ENCODE measurements at places on chromosomes 5 and 9. TPM values are rescaled to one million over a fixed set of nuclear protein-coding genes. Genes with fewer than 3 reads are reported as not detected.

The SLCO6A1 gene
- total RNA-seq, result not detected

The TMEM232 gene
- total RNA-seq, result 0.31 TPM

The KIF27 gene
- 3.8 TPM for total RNA-seq

The RETREG1 gene
- 19.3 TPM for total RNA-seq

DNA sequence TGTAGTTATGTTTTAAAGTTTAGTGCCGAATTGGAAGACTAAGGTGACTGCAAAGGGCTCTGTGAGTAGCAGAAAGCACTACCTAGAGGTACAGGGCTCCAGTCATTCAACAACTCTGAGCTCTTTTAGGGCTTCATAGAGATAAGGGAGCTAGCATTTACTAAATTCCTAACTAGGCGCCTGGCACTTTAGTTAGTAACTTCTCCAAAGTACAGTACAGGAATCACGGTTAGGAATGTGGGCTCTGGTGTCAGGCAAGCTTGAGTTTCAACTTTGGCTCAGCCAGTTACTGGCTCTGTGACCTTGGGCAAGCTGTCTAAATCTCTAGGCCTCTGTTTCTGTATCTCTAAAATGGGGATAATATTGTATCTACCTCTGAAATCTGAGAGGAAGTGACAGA is 115.3 kb downstream of the SLIT3 start:
- no peak overlapping the region for H3K4me3 ChIP-seq
- H3K27ac ChIP-seq, result no peak overlapping the region
- no peaks in the 10 kb centered on the region for H3K36me3 ChIP-seq

GRCh38 chr5:12100542-12100941 is 196.3 kb upstream of the CTNND2 start:
- no peaks in the 10 kb centered on the region for H3K36me3 ChIP-seq
- no peak overlapping the region for H3K27ac ChIP-seq
- no peak overlapping the region for H3K4me3 ChIP-seq

- H3K27ac ChIP-seq, result peak overlapping the region; percentile 100
- DNase-seq, result peak; percentile 81
- H3K36me3 ChIP-seq, result peaks cover 5% of the 10 kb centered on the region
- peak overlapping the region; percentile 83 for H3K4me3 ChIP-seq
Measured at GRCh38 chr9:27572566-27572917, 739 bp downstream of the C9orf72 start.

DNA sequence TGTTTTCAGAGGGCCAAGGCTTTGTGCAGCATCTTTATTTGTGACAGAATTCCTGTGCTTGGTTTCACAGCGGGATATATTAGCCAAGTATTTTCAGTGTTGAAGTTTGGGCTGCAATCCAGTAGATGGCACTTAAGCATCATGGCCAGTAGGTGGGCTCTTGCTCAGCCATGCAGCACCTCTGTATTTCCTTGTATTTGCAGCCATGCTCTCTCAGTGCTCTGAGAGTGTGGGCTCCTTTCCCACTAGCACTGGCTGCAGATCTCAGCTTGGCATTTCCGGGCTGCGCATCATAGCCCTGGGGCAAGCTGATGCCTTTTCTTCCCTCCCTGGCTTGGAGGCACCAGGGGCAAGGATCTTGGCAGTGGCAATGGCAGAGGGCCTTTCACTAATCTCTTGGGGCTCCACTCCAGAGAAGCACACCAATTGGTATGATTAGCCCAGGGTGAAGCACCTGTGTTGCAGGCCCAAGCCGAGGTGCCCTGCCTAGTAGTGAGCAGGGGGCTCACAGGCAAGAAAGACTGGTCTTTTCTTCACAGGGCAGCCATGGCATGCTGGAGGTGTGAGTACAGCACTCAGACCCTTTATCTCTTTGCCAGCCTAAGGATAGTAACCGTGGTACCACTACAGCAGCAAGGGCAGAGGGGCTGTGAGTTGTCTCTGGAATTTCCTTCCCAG is 48.3 kb downstream of the SLCO6A1 start:
- H3K27me3 ChIP-seq, result peaks cover 5% of the 10 kb centered on the region
- no peak overlapping the region for H3K4me3 ChIP-seq
- no peaks in the 10 kb centered on the region for H3K4me1 ChIP-seq
- H3K36me3 ChIP-seq, result no peaks in the 10 kb centered on the region

DNA sequence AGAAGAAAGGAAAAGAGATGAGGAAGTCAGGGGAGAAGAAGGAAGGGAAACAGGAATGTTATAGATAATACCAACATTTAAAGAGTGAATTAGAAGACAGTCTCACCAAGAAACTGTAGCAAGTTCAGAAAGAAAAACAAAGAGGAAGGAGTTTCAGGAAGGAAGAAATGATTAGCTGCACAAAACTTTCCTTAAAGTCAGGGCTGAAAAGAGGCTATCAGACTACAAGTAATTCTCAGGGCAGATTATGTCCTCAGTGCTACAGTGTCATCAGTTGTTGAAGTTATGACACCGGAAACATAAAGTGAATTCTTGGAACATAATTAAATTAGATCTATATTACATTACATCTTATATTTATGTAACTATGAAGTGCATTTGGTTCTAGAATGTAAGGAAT is 226.9 kb downstream of the ARRDC3 start:
- H3K36me3 ChIP-seq, result no peaks in the 10 kb centered on the region
- H3K27me3 ChIP-seq, result peaks cover 4% of the 10 kb centered on the region
- no peak for DNase-seq
- no peak overlapping the region for H3K4me3 ChIP-seq

DNA sequence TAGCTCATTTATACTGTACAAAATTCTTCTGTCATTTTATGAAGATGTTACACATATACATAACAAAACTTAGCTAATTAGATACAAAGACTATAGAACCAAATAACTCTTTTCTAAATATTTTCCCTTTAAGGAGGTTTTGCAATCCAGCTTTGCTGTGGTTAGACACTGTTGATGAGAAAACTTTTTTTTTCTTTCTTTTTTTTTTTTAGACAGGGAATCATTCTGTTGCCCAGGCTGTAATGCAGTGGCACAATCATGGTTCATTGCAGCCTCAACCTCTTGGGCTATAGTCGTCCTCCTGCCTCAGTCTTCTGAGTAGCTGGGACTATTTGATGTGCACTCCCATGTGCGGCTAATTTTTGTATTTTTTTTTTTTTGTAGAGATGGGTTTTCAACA is 38.5 kb upstream of the CDKN2B start:
- H3K36me3 ChIP-seq, result no peaks in the 10 kb centered on the region
- H3K27me3 ChIP-seq, result peaks cover 33% of the 10 kb centered on the region
- peaks cover 26% of the 10 kb centered on the region for H3K4me1 ChIP-seq
- DNase-seq, result no peak
- no peak overlapping the region for H3K27ac ChIP-seq

DNA sequence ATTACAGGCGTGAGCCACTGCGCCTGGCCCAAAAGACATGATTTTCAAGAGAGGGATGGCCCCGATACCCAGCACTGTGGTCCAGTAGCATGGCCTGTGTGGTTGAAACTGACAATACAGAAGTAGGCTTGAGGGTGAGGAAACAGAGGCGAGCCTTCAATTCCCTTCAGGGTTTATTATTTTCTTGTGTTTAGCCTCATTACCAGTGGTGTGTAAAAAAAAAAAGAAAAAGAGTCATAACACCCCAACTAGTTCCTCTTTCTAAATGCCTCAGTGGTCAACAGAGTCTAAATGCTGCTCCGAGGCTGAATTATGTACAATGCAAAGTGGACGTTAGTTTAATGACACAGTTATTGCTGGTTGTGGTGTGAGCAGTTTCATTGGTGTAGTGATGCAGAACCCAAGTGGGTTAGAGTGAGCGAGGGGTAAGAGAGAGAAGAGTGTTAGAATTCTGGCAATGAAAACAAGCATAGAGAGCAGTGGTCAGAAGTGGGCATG is 58.8 kb downstream of the SNX30 start:
- DNase-seq, result no peak
- no peak overlapping the region for H3K27ac ChIP-seq
- H3K27me3 ChIP-seq, result no peaks in the 10 kb centered on the region
- H3K4me3 ChIP-seq, result no peak overlapping the region

DNA sequence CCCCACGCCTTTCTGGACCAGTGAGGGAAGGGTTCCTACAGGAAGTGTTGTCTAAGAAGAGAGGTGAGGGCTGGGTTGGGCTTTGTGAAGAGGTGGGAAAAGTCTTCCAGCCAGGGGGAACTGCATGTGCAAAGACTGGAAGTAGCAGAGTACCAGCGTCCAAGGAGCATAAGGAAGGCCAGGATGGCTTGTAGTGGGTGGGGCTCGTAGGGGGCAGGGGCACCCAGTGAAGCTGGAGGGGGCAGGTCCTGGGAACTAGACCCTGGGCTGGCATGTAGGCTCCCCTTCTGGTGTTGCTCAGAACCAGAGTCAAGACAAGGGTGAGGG is 20.4 kb downstream of the PRRX2 start:
- H3K36me3 ChIP-seq, result no peaks in the 10 kb centered on the region
- H3K4me1 ChIP-seq, result no peaks in the 10 kb centered on the region
- H3K27me3 ChIP-seq, result no peaks in the 10 kb centered on the region
- H3K4me3 ChIP-seq, result no peak overlapping the region
- no peak for DNase-seq
- H3K27ac ChIP-seq, result no peak overlapping the region

DNA sequence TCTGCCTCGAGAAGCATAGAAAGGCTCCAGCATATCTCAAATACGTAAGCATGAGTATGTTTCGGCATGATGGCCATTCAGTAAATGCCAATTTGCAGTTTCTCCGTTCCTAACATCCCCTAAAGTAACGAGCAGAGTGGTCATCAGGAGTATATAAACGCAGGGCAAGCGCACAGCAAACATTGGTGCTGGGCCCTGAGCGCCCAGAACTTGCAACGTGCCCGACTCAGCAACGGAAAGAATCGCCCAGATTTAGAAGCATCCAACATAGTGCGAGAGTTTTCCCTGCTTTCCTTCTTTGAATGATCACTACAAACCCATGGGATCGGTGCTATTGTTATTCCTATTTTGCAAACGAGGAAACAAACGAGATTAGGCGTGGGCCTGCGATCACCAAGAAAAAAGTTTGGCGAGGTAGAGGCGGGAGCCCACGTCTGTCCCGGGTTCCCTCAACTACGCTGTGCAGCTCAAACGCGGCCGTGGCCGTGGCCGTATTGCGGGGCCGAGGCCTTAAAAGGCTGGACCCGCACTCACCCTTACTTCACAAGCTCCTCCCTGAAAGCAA is 505 bp downstream of the RPS14 start:
- DNase-seq, result peak; percentile 6
- H3K27me3 ChIP-seq, result no peaks in the 10 kb centered on the region
- H3K36me3 ChIP-seq, result peaks cover 49% of the 10 kb centered on the region
- H3K27ac ChIP-seq, result peak overlapping the region; percentile 99

- H3K36me3 ChIP-seq, result no peaks in the 10 kb centered on the region
- peaks cover 4% of the 10 kb centered on the region for H3K4me1 ChIP-seq
- H3K4me3 ChIP-seq, result no peak within 1 kb of the TSS
- H3K27me3 ChIP-seq, result peaks cover 13% of the 10 kb centered on the region
- no peak within 1 kb of the TSS for H3K27ac ChIP-seq
Measured at GRCh38 chr5:138138949-138139780, at the start of gene NME5. NME5 (minus strand) TSS chr5:138139428; CDS start chr5:138138780, 648 bp downstream.

GRCh38 chr5:174195517-174195916 is 150.0 kb downstream of the NSG2 start:
- no peak overlapping the region for H3K4me3 ChIP-seq
- no peaks in the 10 kb centered on the region for H3K27me3 ChIP-seq
- H3K4me1 ChIP-seq, result no peaks in the 10 kb centered on the region

DNA sequence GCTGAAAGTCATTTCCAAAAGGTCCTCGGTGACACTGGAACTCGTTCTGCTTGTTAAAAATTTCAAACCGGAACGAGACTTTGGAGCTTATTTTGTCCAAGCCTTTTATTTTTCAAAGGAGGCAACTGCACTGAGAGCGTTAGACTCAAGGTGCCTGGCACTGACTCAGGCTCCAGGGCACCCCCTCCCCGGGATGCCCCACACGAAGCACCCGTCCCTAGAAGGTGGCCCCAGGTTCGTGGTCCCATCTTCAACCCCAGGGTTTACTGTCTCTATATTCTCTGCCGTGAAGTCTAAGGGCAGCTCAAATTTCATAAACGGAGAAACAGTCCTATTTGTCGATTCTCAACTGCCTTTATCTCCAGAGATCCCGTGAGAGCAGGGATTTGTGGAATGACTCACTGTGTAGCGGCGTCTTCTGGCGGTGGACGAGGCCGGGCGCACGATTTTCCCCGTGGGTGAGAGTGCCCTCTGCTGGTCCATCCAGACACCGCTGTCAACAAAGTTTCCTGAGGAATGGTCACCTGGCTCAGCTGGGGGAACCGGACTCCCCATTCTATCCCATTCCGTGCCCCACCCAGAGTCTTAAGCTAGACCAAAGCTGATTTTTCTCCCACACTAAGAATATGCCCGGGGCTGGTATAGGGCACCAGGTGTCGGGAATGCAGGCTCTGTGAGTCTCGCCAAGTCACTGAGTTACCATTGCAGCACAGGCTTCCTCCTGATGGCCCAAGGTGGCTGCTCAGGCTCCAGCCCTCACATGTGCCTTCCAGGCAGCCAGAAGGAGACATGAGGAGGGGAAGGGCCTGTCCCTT is 27.1 kb upstream of the SLC6A19 start:
- H3K4me1 ChIP-seq, result peaks cover 4% of the 10 kb centered on the region
- H3K27ac ChIP-seq, result no peak overlapping the region
- no peaks in the 10 kb centered on the region for H3K27me3 ChIP-seq
- no peak overlapping the region for H3K4me3 ChIP-seq
- no peaks in the 10 kb centered on the region for H3K36me3 ChIP-seq

DNA sequence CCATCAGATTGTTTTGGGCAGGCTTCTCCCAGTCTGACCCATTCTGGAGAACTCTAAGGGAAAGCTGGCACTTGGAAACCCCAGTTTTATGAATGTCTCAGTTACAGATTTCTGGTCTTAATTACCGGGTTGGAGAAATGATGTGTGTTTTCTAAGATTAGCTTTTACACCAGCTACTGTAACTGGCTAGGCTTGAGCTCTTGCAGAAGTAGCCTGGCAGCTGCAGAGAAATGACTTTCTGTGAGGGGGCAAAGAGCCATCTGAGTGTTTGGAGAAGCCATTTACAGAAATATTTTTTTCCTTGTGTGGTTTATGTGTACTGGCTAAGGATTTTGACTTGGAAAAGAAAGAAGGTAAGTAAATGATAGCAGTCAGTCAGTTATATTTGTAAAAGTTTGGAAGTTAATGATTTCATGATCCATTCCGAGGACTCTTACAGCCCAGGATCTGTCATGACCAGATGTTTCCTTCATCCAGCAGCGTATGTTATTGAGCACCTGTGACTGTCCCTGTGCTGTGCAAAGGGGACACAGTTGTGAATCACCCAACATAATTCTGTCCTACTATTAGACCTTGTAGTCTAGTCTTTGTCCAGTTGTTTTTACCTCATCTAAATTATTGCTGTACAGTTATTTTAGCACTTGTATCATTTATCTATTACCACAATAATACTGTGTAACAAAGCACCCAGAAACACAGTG is 53.7 kb upstream of the GDNF start:
- H3K4me3 ChIP-seq, result no peak overlapping the region
- no peaks in the 10 kb centered on the region for H3K4me1 ChIP-seq
- H3K27me3 ChIP-seq, result peaks cover 6% of the 10 kb centered on the region

DNA sequence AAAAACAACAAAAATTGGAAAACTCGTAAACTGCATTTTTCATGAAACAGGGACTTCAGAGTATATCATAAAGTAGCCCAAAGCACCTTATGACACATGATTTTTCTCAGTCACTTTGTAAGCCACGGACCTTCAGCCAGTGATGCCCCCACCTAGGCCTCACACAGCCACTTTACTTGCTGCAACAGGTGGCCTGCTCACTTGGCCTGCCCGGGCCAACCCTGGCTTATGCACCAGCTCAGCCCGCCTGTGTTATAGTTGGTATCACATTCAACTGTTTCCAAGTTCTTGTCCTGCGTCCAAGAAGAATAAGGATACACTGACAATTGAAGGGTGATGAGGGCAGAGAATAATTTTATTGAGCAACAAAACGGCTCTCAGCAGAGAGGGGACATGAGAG is 219.2 kb downstream of the FER start:
- H3K27me3 ChIP-seq, result no peaks in the 10 kb centered on the region
- no peak overlapping the region for H3K27ac ChIP-seq
- H3K36me3 ChIP-seq, result peaks cover 2% of the 10 kb centered on the region
- no peak overlapping the region for H3K4me3 ChIP-seq
- H3K4me1 ChIP-seq, result no peaks in the 10 kb centered on the region

- H3K36me3 ChIP-seq, result no peaks in the 10 kb centered on the region
- no peak overlapping the region for H3K4me3 ChIP-seq
Measured at GRCh38 chr5:173911623-173912022, 23.5 kb downstream of the CPEB4 start.
